Thyroid gland (tissue), 4 donors: ENCODE measurements at places on chromosomes 2 and 18. TPM values are rescaled to one million over a fixed set of nuclear protein-coding genes. Genes with fewer than 3 reads are reported as not detected.

IL1RL1 gene
- total RNA-seq = 1.0 TPM

- no peak for DNase-seq
- H3K36me3 ChIP-seq = no peaks in the 10 kb centered on the region
- H3K27me3 ChIP-seq = no peaks in the 10 kb centered on the region
- H3K4me3 ChIP-seq = no peak overlapping the region
Measured at GRCh38 chr2:211176514-211177141, 620.2 kb downstream of the CPS1 start.

GRCh38 chr2:40394597-40394996 lies 57.3 kb downstream of the SLC8A1 start:
- H3K27ac ChIP-seq = no peak overlapping the region
- no peak for DNase-seq
- no peaks in the 10 kb centered on the region for H3K27me3 ChIP-seq
- H3K36me3 ChIP-seq = no peaks in the 10 kb centered on the region
- no peaks in the 10 kb centered on the region for H3K4me1 ChIP-seq

DNA sequence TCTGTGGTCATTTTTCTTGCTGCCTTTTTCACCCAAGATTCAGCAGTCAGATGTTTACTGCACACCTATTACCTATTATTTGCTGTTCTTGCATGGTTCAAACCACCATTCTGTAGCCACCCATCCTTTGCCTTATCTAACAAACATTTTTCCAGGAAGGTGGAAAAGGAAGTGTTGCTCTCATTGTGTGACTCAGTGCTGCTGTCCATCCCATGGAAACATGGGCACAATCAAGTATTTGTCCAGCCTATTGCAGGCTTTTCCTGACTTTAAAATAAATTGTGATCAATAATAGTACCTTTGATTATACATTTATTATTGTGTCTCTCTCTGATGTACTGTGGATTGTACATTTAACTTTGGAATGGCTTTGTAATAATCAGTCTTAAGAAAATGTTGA lies 53.2 kb downstream of the USP14 start:
- DNase-seq = no peak
- H3K4me3 ChIP-seq = no peak overlapping the region
- H3K4me1 ChIP-seq = peaks cover 13% of the 10 kb centered on the region
- H3K36me3 ChIP-seq = peaks cover 35% of the 10 kb centered on the region
- no peaks in the 10 kb centered on the region for H3K27me3 ChIP-seq

- H3K4me1 ChIP-seq = peaks cover 3% of the 10 kb centered on the region
- no peaks in the 10 kb centered on the region for H3K36me3 ChIP-seq
- H3K4me3 ChIP-seq = no peak overlapping the region
- DNase-seq = no peak
Measured at GRCh38 chr2:84889332-84889731, 8.4 kb upstream of the TRABD2A start.
